Right lobe of liver (tissue), 6 donors: ENCODE measurements at places on chromosomes 13 and 19. TPM values are rescaled to one million over a fixed set of nuclear protein-coding genes. Genes with fewer than 3 reads are reported as not detected.

The DCLK1 gene
- 0.12 TPM for total RNA-seq

DNA sequence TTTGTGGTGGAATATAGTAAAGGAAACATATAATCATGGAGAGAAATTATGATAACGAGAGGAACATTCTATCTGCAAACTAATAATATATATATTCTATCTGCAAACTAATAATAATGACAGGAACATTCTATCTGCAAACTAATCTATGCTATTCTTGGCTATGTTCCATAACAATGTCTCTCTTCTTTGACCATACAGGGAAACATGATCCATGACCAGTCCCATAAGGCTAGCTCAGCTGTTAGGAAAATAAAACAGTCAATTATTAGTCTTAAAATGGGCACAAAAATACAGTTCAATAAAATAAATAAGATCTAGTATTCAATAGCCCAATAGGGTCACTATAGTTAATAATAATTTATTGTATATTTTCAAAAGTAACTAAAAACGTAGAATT is 707.8 kb upstream of the PCDH20 start:
- no peak for DNase-seq
- no peak overlapping the region for H3K4me3 ChIP-seq
- peaks cover 6% of the 10 kb centered on the region for H3K27me3 ChIP-seq
- no peaks in the 10 kb centered on the region for H3K36me3 ChIP-seq
- no peaks in the 10 kb centered on the region for H3K4me1 ChIP-seq

DNA sequence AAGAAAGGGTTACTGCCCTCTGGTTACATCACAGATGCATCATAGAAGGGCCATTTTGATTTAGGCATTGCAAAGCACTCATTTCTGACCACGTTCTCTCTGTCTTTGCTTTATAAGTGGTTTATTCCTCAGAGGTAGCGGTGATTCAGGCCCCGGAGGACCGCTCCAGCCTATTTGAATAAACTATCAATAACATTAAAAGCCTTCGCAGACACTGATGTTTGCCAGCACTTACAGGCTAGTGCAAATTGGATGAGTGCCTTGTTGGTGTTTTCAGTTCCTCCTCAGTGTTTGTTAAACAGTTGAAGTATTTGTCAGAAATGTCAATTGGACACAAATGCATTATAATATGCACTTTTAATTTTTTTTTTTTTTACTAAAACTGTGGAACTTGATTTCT is 120.2 kb downstream of the RXFP2 start:
- H3K4me3 ChIP-seq = no peak overlapping the region
- H3K27me3 ChIP-seq = no peaks in the 10 kb centered on the region
- no peaks in the 10 kb centered on the region for H3K36me3 ChIP-seq
- no peak for DNase-seq

GRCh38 chr19:31168106-31168625 is 181.1 kb downstream of the TSHZ3 start:
- no peak overlapping the region for H3K4me3 ChIP-seq
- DNase-seq = no peak
- no peaks in the 10 kb centered on the region for H3K36me3 ChIP-seq
- H3K27ac ChIP-seq = no peak overlapping the region

The IGSF23 gene
- total RNA-seq = 6.8 TPM

The CCNA1 gene
- total RNA-seq = not detected

- H3K27me3 ChIP-seq = no peaks in the 10 kb centered on the region
- H3K4me3 ChIP-seq = peak overlapping the region; percentile 51
- DNase-seq = peak; percentile 66
- no peaks in the 10 kb centered on the region for H3K36me3 ChIP-seq
- H3K4me1 ChIP-seq = no peaks in the 10 kb centered on the region
Observed at GRCh38 chr19:41352609-41353465, 885 bp downstream of the TGFB1 start.

The B3GNT8 gene
- total RNA-seq = 0.70 TPM

GRCh38 chr19:56191115-56191514 is 6.5 kb downstream of the ZSCAN5B start:
- H3K36me3 ChIP-seq = no peaks in the 10 kb centered on the region
- DNase-seq = no peak
- no peaks in the 10 kb centered on the region for H3K4me1 ChIP-seq
- no peak overlapping the region for H3K4me3 ChIP-seq
- no peak overlapping the region for H3K27ac ChIP-seq

The FFAR2 gene
- total RNA-seq = 0.35 TPM

The ACP7 gene
- total RNA-seq = not detected

The OR10H1 gene
- not detected for total RNA-seq

GRCh38 chr19:48553676-48554384 is 1.9 kb downstream of the SULT2B1 start:
- DNase-seq = no peak
- H3K4me1 ChIP-seq = no peaks in the 10 kb centered on the region
- H3K27me3 ChIP-seq = no peaks in the 10 kb centered on the region
- H3K4me3 ChIP-seq = no peak overlapping the region

The DOCK9 gene
- total RNA-seq = 18.8 TPM

The ETV2 gene
- 0.64 TPM for total RNA-seq
